Activated CD4-positive, alpha-beta memory T cell treated with anti-CD3 and anti-CD28 coated beads for 36 hours (primary cell): ENCODE measurements at places on chromosomes 7 and 10. TPM values are rescaled to one million over a fixed set of nuclear protein-coding genes. Genes with fewer than 3 reads are reported as not detected.
A peak's percentile ranks its signal among the peaks of the same experiment; 100 is the strongest.

- peak overlapping the region; percentile 25 for H3K27ac ChIP-seq
- peak; percentile 72 for DNase-seq
- no peaks in the 10 kb centered on the region for H3K27me3 ChIP-seq
- H3K4me3 ChIP-seq: peak overlapping the region; percentile 27
- H3K36me3 ChIP-seq: no peaks in the 10 kb centered on the region
Observed at GRCh38 chr10:79137826-79138225, 69.1 kb downstream of the ZMIZ1 start.

PNLIPRP2 gene
- total RNA-seq: not detected

GRCh38 chr10:78356291-78356900, 322.7 kb downstream of the RPS24 start:
- H3K4me1 ChIP-seq: no peaks in the 10 kb centered on the region
- no peaks in the 10 kb centered on the region for H3K27me3 ChIP-seq
- no peaks in the 10 kb centered on the region for H3K36me3 ChIP-seq
- no peak overlapping the region for H3K27ac ChIP-seq
- DNase-seq: no peak
- H3K4me3 ChIP-seq: no peak overlapping the region

- peaks cover 19% of the 10 kb centered on the region for H3K27me3 ChIP-seq
- H3K4me1 ChIP-seq: no peaks in the 10 kb centered on the region
- no peak overlapping the region for H3K27ac ChIP-seq
- no peak for DNase-seq
- no peak overlapping the region for H3K4me3 ChIP-seq
- no peaks in the 10 kb centered on the region for H3K36me3 ChIP-seq
Observed at GRCh38 chr10:11831520-11831951, 8.4 kb downstream of the PROSER2 start.

DNA sequence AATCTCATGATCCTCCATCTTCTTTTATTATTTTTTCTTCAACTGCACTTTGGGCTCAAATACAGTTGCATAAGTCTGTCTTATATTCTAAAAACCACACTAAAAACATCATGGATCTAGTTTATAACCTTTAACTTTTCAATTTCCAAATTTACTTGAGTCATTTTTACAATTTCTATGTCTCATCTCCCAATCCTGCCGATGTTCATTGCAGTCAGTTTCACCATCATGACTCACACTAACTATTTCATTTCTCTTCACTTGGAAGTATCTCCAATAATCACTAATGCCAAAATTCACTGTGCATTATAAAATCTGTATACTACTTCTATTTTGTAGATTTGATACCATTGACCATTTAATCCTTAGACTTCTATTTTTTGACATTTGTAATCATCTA, 806.9 kb upstream of the SORCS1 start:
- H3K36me3 ChIP-seq: no peaks in the 10 kb centered on the region
- H3K4me1 ChIP-seq: no peaks in the 10 kb centered on the region
- H3K4me3 ChIP-seq: no peak overlapping the region
- H3K27me3 ChIP-seq: no peaks in the 10 kb centered on the region
- DNase-seq: no peak

GRCh38 chr7:44636926-44637325, 30.5 kb downstream of the OGDH start:
- peaks cover 92% of the 10 kb centered on the region for H3K4me1 ChIP-seq
- peak overlapping the region; percentile 100 for H3K27ac ChIP-seq
- no peak overlapping the region for H3K4me3 ChIP-seq

DNA sequence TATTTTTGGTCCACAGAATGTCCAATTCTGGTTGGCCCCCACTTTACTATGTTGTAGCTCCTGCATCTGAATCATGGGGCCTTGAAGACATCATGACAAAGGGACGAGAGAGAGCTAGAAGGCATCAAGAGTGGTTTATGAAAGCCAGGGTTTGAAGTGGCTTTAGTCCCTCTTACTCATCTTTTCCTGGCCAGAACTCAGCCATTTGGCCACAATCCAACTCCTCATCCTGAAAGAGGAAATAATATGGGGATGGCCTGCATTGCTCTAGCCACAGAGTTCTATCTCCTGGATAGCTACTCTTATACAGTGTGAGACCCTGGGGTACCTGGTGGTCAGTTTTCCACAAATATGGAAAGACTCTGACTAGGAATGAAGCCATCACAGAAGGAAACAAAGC, 418.9 kb downstream of the XPNPEP1 start:
- no peak for DNase-seq
- no peak overlapping the region for H3K27ac ChIP-seq
- H3K4me1 ChIP-seq: no peaks in the 10 kb centered on the region
- H3K36me3 ChIP-seq: no peaks in the 10 kb centered on the region

GRCh38 chr7:5758286-5758685, 23.2 kb downstream of the RNF216 start:
- H3K36me3 ChIP-seq: peaks cover 21% of the 10 kb centered on the region
- H3K27ac ChIP-seq: no peak overlapping the region
- H3K4me3 ChIP-seq: no peak overlapping the region
- H3K27me3 ChIP-seq: no peaks in the 10 kb centered on the region

DNA sequence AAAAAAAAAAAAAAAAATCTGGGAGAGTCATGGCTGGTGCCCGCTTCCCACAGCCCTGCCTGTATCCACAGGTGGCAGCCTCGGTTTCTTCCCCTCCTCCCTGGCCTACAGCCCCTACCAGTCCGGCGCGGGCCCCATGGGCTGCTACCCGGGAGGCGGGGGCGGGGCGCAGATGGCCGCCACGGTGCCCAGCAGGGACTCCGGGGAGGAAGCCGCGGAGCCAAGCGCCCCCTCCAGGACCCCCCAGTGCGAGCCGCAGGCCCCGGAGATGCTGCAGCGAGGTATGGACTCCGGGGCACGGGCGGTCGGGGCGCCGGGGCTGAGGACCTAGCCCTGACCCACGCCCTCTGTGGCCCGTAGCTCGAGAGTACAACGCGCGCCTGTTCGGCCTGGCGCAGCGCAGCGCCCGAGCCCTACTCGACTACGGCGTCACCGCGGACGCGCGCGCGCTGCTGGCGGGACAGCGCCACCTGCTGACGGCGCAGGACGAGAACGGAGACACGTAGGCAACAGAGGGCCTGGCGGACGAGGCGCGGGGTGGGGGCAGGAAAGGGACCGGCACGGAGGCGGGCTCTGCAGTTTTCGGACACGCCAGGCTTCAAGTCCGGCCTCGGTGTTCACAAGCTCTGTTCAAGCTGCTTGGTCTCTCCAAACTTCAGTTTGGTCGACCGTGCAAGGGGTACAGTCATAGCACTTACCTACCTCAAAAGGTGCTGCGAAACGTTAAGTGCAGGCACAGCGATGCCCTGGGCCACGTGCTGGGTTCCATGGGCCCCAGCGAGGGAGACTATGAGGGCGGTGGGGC, 3.9 kb downstream of the NFKB2 start:
- peaks cover 71% of the 10 kb centered on the region for H3K36me3 ChIP-seq
- peaks cover 40% of the 10 kb centered on the region for H3K4me1 ChIP-seq
- peak overlapping the region; percentile 68 for H3K4me3 ChIP-seq

GRCh38 chr10:126392469-126392868, 4.2 kb upstream of the ADAM12 start:
- no peak for DNase-seq
- no peaks in the 10 kb centered on the region for H3K4me1 ChIP-seq
- no peaks in the 10 kb centered on the region for H3K36me3 ChIP-seq
- H3K27ac ChIP-seq: no peak overlapping the region
- H3K27me3 ChIP-seq: peaks cover 8% of the 10 kb centered on the region

DLX6 gene
- not detected for total RNA-seq

VWC2 gene
- total RNA-seq: not detected

GRCh38 chr10:129909531-129910256, 54.4 kb downstream of the EBF3 start:
- peaks cover 2% of the 10 kb centered on the region for H3K27me3 ChIP-seq
- H3K36me3 ChIP-seq: no peaks in the 10 kb centered on the region
- no peak overlapping the region for H3K27ac ChIP-seq
- no peak overlapping the region for H3K4me3 ChIP-seq
- DNase-seq: no peak
